ENCODE measurements at places on chromosomes 11 and 22.

GRCh38 chr11:8642196-8642841, 40.1 kb downstream of the TRIM66 start:
- DNase-seq = no peak

DNA sequence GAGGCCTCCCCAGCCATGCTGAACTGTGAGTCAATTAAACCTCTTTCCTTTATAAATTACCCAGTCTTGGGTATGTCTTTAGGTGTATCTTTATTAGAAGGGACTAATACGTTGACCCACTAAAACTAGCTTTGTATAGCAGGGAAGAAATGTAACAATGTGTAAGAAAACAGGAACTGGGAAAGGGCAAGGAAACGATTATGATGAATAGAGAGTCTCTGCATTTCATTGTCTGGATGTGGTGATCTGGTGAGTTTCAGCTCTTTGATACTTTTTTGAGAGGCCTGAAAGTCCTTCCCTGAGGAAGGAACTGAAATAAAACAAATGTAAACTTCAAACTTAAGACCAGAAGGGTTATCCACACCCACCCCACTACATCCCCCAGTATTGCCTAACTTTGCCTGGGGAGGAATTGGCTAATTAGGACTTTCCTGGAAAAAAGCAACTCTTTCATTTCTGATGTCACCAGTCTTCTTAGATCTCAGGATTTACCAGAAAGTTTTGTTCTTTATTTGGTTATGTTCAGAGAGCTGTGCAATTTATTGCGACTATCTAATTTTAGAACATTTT, 119.0 kb downstream of the LDLRAD3 start:
- no peak for DNase-seq

- no peak for DNase-seq
These were observed 10.0 kb downstream of the BCL2L13 start for GRCh38 chr22:17648569-17648968.

DNA sequence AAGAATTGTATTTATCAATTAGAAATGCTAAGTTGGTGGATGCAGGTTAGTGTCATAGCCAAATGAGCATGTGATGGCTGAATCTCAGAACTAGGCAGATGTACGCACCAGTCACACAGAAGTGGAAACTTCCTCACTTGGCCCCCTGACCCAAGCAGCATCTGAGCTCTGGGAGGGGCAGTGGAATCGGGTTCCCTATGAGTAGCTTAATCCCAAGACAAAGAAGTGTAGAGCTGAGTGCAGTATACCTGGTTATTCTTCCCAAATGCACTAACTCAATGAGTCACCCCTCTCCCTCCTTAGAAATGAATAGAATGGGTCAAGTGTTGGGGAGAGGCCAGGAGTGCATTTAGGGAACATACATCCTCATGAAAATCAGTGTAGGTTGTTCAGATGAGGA, 224.6 kb downstream of the FAT3 start:
- DNase-seq = no peak

DNA sequence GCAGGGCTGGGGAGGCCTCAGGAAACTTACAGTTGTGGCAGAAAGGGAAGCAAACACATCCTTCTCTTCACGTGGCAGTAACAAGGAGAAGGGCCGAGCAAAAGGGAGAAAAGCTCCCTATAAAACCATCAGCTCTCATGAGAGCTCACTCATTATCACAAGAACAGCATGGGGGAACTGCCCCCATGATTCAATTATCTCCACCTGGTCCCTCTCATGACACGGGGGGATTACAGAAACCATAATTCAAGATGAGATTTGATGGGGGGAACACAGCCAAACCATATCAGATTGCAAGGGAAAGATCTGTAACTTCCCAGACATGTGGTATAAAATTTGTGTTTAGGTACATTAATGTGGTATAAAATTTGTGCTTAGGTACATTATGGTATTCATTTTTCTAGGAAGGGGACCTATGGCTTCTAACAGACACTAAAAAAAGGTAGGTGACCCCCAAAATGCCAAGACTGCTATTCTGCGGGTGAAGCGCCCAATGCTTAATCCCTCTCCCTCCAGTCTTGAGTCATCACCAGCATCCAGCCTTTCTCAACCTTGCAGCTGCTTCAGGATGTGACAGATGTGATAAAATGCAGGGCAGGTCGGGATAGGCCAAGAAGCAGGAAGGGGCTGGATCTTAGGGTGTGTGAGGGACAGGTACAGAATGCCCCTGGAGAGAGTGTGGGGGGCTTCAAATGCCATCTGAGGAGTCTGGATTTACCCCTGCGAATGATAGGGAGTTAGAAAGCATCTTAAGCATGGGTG, 57.7 kb upstream of the AMPD3 start:
- DNase-seq = no peak

DNA sequence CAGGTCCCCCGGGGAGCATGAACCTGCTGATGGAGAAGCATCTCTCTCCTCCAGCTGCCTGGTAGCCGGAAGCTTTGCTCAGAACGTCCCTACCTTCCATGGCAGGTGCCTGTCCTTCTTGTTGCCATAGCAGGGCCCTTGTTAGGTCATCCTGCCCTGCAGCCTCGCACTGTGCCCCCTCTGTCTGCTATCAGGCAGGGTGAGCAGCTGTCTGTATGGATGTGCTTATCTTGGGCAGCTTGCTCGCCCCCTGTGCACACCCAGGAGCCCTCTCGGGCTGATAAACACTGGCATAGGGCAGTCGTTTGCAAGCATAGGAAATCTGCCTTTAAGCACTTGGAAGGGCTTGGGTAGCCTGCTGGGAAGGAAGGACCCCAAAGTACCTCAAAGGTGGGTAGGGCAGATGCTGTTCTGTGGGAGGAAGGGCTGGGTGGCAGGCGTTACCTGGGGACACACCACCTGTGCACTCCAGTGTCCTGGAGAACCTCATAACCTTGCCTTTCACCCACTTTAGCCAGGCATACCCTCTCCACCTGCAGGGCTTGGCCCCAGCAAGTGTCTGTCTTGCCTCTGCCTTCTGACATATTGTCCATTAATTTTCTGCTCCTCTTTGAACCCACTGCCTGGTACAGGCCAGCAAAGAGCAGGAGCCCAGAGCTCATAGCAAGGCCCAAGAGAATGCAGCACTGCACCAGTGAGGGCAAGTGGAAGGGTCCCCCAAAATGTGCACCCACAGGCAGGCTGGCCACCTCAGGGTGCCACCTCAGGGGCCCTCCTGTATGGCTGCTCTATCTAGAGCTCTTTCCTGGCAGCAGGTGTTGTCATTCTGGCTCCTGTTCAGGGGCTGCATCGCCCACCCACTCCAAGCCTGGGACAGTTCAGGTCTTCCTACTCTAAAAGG, 8.0 kb upstream of the COMT start:
- no peak for DNase-seq

GRCh38 chr11:64989416-64989815, 7.4 kb downstream of the BATF2 start:
- DNase-seq = no peak

DNA sequence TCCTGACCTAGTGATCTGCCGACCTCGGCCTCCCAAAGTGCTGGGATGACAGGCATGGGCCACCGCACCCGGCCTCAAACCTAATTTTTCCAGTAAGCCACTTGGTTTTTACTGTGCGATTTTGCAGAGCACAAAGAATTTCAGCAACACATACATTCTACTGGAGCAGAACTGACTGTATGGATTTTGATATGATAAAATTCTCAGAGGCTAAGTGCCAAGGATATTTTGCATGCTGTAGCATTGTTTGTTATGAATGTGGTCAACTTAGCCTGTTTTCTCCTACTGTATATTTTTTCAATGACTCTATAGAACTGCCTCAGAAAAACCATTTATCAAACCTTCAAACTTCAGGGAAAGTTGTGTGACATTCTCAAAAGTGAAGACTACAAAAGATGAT, 89.2 kb downstream of the FAT3 start:
- no peak for DNase-seq

GRCh38 chr11:118295199-118295598, 9.3 kb upstream of the CD3E start:
- no peak for DNase-seq

- DNase-seq = peak; percentile 81
These were observed 36.1 kb downstream of the LIMK2 start for GRCh38 chr22:31248138-31248745.

DNA sequence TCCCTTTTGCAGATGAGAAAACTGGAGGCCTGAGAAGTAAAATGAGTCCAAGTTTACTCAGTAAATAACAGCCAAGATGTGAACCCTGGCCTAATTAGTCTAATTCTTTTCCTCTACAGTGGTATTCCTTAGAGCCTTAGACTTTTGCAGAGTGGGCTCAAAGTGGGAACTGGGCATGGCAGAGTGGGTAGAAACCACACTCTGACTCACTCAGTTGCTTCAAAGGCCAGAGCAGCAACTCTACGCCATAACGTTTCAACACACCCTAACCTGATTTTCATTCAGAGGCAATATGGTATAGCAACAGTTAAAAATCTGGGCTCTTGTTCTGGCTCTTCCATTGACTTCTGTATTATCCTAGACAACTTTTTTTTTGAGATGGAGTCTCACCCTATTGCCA, 2.8 kb downstream of the THRSP start:
- DNase-seq = no peak

GRCh38 chr11:134529212-134530096, 117.4 kb upstream of the B3GAT1 start:
- DNase-seq = no peak

DNA sequence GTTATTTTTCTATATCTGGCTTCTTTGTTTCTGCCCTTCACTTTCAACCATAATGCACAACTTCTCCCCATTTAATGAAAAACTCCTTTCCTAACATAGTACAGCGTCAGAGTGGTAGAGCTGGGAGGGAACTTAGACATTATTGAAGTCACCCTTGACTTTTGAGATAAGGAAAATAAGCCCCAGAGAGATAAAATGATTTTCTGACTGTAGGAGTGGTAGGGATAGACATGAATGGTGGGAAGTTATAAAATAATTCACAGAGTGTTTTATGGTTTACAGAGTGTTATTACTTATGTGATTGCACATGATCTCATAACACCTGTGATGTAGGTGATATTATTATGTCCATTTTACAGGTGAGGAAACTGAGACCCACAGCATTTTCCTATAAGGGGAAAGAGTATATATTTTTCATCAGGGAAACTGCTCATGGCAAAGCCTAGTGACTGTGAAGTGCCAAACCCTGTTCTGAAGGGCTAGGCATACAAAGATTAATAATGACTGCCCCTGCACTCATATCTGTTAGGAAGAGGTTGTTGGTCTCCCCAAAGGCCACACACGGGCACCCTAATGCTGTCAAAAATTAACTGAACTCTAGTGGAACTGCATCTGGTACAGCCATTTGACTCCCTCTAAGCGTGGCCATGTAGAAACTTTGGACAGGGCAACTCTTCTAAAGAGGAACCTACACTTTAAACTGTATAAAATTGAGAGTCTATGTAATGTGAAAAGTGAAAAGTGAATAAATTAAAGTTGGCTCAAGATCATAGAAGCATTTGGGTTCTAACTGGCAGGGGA, 61.1 kb upstream of the PICALM start:
- no peak for DNase-seq

DNA sequence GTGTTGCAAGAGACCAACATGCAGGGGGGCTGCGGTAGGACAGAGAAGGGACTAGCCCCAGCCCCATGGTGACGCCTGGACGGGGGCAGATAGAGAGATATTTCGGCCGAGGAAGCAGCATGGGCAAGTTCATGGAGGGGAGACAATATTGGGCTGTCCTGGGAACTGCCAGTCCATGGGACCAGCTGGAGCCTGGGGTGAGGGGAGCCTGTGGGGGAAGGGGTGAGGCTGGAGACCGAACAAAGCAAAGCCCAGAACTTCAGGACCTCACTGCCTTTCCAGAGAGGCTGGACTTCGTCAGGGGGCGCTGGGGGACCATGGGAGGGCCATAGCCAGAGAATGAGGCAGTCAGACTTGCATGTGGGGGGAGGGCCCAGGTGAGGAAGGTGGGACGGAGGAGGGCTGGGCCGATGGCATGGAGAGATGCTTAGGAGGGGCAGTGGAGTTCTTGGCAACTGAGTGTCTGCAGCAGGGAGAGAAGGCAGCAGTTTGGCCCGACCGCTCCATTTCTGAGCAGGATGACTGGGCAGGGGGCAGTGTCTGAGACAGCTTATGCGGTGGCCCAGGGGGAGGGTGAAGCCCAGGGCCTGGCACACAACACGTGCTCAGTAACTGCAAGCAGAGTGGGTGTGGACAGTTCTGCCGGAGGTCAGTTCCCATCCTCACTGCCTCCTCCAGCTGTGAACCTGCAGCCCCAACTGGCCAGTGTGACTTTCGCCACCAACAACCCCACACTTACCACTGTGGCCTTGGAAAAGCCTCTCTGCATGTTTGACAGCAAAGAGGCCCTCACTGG, 712 bp downstream of the UPK3A start:
- DNase-seq = no peak

DNA sequence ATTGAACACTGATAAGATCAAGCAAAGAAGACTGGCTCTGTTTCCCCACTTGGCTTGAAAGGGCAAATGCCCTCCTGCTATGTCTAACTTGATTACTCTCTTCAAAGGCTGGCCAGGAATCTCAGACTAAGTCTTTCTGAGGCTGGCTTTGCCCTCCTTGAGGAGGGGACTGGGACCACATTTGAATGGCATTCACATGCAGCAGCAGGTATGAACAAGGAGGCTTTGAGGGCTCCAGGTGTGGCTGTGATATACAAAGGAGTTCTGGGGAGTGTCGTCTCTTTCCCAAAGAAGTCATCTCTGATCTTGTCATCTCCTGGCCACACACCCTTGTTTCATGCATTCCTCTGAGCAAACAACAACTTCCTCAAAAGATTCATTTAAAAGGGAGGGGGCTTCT, 130.8 kb downstream of the ARL14EP start:
- no peak for DNase-seq

DNA sequence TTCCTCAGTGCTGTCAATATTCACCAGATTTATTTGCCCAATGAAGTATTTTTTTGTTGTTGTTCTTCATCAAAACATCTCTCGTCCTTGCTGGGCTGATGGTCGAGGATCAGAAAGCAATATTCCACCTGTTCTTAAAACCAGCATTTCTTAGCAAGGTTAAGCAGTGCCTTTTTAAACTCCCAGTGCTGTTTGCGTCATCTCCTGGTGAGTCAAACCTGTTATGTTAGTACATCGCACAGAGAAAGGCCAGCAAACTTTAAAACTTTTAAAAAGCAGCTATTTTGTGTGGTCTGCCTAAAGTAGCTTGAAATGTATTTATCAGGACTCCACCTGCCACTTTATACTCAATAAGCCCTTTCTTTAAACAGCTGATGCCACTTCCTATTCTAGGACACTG, 802.0 kb downstream of the KCNA4 start:
- DNase-seq = peak; percentile 11

DNA sequence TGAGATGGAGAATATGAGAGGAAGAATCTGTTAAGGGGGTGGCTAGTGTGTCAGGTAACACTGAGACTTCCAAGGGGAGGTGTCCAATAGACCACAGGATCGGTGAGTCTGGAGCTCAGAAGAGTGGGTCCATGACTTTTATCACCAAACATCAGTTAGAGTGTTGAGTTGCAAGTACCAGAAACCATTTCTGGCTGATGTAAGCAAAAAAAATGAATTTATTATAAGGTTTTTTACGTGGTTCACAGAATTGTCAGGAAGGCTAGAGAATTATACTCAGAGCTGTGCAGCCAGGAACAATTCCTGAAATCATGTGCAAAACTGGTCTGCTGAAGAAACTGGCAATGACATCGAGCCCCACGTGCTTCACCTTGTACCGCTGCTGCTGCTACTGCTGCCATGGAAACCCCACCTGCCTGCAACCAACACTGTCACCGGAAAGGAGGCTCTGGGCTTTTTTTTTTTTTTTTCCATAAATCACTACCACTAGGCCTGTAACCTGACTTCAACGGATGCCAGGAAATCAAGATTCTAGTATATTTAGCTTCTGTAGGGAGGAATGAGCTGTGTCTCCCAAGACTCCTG, 16.6 kb upstream of the STK33 start:
- DNase-seq = no peak

GRCh38 chr22:25127318-25127717, 72.3 kb upstream of the CRYBB3 start:
- no peak for DNase-seq

GRCh38 chr11:116311206-116311605, 461.6 kb downstream of the BUD13 start:
- DNase-seq = no peak
